ENCODE measurements at places on chromosomes 12 and 14.

GRCh38 chr12:53049571-53050318 is at the start of gene TNS2:
TSS of gene TNS2 (plus strand) at chr12:53050065. CDS start at chr12:53050186, 121 bp downstream.
- DNase-seq: peak; percentile 36

DNA sequence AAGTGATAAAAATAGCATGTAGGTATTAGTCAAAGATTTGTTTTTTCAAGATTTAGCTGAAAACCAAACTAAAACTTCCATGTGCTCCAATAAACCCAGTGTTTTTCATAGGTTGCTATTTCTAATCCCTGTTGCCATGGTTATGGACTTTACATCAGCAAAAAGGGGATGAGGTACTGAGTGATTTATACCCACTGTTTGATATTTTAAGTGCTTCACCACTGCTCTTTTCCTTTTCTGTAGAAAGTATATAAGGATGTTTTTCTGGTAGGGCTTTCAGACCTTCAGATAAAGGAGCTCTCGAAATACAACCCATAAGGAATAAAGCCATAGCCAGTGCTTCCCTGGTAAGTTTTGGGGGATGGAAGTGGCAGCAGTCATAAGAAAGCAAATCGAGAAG is at the start of gene OTOGL:
TSS of gene OTOGL (plus strand) at position 279 of the 400 bp plus-strand sequence. CDS start 109,895 bp downstream, outside the sequence.
- DNase-seq: peak; percentile 2

GRCh38 chr14:32426028-32426427 is 96.9 kb downstream of the AKAP6 start:
- no peak for DNase-seq

DNA sequence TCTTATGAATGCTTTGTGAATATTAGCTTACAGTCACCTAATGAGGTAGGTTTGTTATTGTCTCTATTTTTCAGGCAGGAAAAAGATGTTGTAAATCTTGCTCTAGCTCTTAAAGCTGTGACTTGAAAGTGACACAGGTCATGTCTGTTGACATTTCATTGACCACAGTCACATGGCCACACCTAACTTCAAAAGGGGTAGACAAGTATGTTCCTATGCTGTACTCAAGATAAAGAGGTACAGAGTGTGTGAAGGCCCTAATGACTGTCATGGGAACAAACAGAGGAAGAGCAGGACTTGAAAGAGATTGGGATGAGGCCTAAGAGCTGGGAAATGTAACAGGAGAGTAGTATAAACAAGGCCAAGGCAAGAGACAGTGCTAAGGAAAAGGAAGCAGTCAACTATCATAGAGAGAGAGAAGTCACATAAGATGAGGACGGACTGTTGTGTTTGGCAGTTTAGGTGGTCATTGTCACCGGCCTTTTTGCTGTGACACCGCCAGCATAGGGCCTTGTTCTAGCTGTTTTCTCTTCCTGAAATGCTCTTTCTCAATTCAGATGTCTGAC is 181.0 kb downstream of the CFAP54 start:
- DNase-seq: no peak

Measured in renal cortical epithelial cell (primary cell).